Left lung (tissue), 14 donors: ENCODE measurements at places on chromosomes 7 and 10. TPM values are rescaled to one million over a fixed set of nuclear protein-coding genes. Genes with fewer than 3 reads are reported as not detected.
A peak's percentile ranks its signal among the peaks of the same experiment; 100 is the strongest.

DNA sequence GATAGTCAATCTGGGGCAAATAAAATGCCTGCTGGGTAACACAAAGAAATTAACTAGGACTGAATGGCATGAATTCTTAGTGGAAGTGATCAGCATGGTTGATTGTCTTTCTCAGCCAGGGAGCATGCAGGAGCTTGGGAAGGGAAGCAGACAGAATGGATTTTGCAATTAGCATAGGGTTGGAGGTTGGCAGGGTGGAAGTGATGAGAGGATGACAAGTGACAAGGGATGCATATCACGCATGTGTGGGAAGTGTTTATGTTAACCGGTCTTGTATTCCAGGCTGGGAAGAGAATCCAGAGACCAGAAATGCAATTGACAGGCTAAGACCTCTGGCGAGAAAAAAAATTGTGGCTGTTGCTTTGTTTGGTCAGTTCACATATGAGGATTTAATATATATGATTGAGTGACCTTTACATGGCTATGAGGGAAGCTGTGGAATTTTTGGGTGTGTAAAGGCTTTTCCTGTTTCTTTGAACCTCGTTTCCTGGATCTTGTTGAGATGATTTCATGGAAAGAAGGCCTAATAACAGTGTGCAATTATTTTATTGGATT, 8.3 kb downstream of the MDFIC start:
- no peaks in the 10 kb centered on the region for H3K36me3 ChIP-seq
- H3K27me3 ChIP-seq, result no peaks in the 10 kb centered on the region
- H3K27ac ChIP-seq, result peak overlapping the region; percentile 69
- peaks cover 94% of the 10 kb centered on the region for H3K4me1 ChIP-seq

- DNase-seq, result no peak
- H3K36me3 ChIP-seq, result no peaks in the 10 kb centered on the region
- no peak overlapping the region for H3K4me3 ChIP-seq
- H3K27ac ChIP-seq, result no peak overlapping the region
- no peaks in the 10 kb centered on the region for H3K4me1 ChIP-seq
- H3K27me3 ChIP-seq, result no peaks in the 10 kb centered on the region
These were observed 35.5 kb upstream of the FOXL3 start for GRCh38 chr7:254337-255037.

Gene PPP1R3C
- 16.8 TPM for total RNA-seq

Gene SORCS3
- total RNA-seq, result not detected

Gene MMP21
- total RNA-seq, result 0.32 TPM
